ENCODE measurements at places on chromosomes 7 and 10.

GRCh38 chr7:18294411-18294810 lies 201.1 kb upstream of the HDAC9 start:
- no peak for DNase-seq

DNA sequence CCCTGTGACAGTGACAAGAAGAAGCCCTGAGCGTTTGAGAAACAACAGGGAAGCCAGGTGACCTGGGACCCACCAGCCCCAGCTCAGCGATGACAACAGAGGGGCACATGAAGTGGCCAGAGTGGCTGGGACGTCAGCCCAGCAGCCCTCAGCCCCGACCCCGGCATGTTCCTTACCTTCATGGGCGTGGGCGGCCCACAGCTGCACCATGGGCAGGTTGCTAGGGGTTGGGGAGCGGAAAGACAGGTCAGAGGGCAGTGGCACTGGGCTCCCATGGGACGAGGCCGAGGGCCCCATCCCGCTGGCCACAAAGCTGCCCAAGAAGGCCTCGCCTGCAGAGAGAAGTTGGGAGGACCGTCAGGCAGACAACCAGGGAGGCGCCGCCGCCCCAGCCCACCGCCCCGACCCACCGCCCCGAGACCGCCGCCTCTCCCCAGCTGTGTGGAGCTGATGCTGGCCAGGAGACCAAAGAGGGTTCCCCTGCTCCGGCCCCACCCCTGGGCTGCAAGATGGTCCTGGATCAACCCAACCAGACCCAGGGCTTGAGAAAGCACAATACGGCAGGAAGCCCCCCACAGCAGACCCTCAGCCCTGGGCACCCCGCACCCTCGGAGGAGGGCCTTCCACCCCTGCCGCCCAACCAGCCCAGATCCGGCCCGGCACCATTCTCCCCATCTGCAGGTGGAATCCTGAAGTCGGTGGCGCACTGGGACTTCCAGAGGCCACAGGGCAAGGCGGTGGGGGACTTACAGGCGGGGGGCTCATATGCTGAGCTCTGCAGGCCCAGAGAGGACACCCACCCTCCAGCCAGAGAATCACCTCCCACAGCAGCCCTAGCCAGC lies 29.1 kb downstream of the TNRC18 start:
- DNase-seq, result no peak

DNA sequence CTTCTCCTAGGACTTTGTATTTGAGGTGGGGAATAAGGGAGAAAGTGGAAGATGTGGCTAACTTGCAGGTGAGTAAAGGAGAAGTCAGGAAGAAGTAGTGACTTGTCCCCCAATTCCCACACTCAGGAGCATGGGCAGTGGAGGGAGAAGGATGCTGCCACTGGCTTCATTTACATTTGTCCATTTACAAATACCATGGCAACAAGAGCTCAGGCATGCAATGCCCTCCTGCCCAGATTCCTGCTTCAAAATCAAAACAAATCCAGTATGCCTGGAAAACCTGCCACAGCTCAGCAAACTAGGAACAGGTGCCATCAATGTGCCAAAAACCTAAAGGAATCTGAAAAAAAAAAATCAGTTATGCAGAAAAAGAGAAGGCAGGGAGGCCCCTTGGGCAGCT lies 139.9 kb downstream of the KCNMA1 start:
- DNase-seq, result no peak

GRCh38 chr7:131945313-131945911 lies 389.0 kb upstream of the PODXL start:
- no peak for DNase-seq

DNA sequence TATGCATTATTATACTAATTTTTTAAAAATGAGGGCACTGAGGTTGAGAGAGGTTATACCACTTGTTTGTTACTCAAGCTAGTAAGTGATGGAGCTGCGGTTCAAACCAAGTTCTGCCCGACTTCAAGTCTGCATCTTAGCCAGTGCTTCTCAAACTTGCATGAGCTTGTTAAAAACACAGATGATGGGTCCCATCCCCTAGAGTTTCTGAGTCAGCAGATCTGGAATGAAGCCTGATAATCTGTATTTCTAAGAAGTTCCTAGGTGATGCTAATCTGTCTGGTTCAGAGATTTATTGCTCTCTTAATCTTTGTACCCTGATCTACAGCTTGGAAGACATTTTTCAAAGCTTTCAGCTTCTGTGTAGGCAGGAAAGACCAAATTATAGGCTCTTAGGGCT lies 67.7 kb upstream of the CC2D2B start:
- DNase-seq, result no peak
